Hematopoietic multipotent progenitor cell treated with erythropoietin and hydrocortisone succinate and interleukin-3 and kit ligand, for 17 days (in vitro differentiated cells): ENCODE measurements at places on chromosomes 7 and 10.
A peak's percentile ranks its signal among the peaks of the same experiment; 100 is the strongest.

DNA sequence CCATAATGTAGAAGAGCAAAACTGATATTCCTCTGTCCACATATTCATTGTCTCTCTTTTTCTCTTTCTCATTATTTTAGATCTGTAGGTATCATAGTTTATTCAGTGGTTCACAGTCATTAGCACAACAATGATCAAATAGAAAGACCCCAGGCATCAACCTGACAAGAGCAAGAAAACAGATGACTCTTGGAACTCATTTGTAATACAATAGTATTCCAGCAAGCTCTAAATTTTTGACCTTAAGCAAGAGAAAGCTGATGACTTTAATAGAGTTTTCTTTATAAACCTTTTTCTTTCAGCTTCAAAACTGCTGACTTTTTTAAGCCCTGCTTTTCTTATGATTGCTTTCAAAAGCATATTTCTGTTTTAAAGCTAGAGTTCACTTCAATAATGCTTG, 507.5 kb upstream of the SORCS1 start:
- DNase-seq: no peak

DNA sequence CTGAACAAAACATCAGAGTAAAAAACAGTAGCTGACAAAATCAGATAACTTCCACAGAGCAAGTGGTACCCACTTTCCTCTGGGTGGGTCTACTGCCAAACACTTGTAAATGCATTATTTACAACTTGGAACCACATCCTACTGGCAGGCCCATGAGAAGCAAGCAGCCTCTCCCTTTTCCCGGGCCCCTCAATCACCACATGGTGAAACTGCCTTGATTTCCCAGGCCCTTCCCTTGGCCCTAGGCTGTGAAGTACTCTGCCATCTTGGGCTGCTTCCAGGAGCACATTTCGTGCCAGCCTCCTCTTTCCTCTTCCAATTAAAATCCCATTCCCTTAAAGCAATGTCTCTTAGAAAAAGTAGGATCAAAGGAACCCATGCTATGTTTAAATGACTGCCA, 71.4 kb downstream of the CUZD1 start:
- no peak for DNase-seq

DNA sequence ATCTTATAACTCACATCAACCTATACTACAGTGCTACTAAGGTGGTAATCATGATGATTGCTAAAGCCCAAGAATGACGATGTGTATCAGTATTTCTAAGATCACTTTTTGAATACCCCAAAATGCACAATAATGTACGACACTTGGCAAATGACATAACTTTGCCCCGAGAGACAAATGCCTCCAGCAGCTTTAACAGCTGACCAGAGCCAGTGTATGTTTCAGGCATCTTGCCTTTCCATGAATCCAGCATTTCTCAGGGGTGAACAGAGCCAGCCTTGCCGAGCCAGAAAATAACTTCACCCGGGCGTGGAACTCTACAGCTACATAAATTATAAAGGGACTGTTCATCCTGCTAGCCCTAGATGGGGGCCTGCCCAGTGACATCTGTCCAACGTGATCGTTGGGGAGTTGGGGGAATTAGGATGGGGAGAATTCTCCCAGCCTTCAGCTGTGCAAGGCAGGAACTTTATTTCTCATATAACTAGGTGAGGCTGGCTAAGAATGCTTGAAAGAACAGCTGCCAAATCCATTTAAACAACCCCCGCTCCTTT, 1.8 kb downstream of the IGFBP3 start:
- no peak for DNase-seq

DNA sequence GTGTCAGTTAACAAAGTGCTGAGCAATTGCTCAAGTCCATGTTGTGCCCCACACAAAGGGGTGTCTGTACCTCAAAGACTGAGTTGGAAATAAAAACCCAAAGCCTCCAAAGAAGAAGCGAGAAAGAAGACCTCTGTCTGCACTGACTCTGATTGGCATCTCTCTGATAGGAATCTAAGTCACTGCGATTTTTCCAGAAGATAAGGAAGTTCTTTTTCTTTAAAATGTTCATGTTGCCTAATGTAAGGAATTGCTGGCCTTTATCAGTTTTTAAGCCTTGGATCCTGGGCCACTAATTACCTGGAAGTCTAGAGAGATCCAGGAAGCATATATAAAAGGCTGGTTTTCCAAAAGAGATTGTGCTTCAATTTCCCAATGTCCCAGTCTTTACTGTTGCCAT, 24.1 kb upstream of the MET start:
- no peak for DNase-seq

GRCh38 chr7:75739796-75740672, 1.3 kb upstream of the HIP1 start:
- DNase-seq: no peak

DNA sequence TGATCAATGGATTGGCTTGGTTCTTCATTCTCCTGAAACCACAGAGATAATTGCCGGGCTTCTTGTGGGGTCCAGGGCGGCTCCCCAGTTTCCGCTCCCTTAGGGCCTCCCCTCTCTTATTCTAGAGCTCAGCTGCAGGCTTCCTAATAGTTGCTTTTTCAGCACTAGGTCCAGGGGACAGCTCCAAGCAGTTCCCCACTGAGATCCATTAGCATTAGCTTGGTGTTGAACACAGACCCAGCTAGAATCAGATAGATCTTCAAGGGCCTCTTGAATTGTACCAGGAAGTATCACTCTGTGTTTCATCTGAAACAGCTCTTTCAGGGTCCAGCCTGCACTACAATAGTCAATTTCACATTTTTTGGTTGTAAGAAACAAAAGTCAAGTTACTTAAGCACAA, 238.7 kb downstream of the SEC23IP start:
- no peak for DNase-seq

GRCh38 chr10:51878695-51879094, 179.3 kb upstream of the CSTF2T start:
- no peak for DNase-seq

- DNase-seq: no peak
Measured at GRCh38 chr10:130810856-130811255, 500.7 kb downstream of the TCERG1L start.

DNA sequence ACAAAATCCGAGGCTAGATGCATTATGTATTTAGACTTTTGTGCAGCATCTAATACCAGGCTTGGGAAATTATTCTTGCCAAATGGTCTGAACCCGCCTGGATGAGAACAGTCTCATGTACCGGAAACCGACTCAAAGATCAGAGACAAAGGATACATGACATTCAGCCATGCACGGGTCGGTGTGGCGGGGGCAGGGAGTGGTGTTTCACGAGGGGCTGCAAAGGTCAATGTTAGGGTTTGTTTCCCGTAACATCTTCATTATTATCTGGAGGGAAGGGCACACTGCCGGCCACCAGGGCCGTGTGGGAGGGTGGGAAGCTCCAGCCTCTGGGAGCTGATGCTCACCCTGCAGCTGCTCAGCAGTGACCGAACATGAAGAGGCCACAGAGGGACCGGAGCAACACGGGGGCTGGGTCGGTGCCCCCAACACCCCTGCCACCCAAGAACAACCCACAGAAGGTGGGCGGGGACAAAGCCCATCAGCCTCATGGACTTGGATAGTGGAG, 23.1 kb downstream of the CNPY1 start:
- DNase-seq: no peak

- peak; percentile 54 for DNase-seq
Measured at GRCh38 chr10:5447611-5448071, 35.3 kb downstream of the NET1 start.

- no peak for DNase-seq
Measured at GRCh38 chr7:70630440-70630817, 501.5 kb upstream of the GALNT17 start.

GRCh38 chr10:124173298-124173900, 80.0 kb upstream of the CHST15 start:
- DNase-seq: no peak

GRCh38 chr7:91288208-91288824, 24.1 kb downstream of the FZD1 start:
- DNase-seq: peak; percentile 11

GRCh38 chr10:9209105-9209798, 1154.8 kb downstream of the GATA3 start:
- peak; percentile 40 for DNase-seq

DNA sequence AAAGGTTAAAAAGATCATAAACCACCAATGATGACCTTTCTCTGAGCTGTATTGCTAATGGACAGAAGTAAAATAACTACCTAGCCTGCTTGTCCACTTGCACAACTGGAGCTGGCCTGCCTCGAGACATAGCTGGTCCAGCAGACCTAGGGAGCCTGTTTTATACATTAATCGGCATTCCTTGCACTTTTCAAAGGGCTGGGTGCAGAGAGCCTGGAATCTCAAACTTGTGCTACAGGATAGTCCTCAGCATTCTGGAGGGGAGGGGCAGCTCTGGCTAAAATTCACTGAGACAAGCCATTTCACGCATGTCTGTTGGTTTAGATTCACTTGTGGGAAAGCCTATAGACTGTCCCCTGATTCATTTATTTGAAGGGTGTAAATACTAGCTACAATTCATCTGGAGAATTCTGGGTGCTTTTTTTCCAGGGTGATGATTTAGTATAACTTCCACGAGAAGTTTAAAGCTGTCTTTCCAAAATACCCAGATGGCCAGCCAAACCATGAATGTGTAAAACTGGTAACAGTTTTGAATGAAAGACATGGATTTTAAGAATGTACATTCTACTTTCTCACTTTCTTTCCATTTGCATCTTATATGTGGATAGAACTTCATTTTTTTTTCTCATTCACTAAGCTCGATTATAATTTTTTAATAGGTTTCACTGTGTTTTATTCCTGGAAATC, 389.4 kb downstream of the KCNMA1 start:
- no peak for DNase-seq

- DNase-seq: no peak
Measured at GRCh38 chr10:6348096-6348874, 145.6 kb downstream of the PFKFB3 start.

GRCh38 chr7:106583100-106583499, 77.9 kb downstream of the CCDC71L start:
- DNase-seq: no peak

GRCh38 chr7:88835147-88835728, 39.7 kb upstream of the TEX47 start:
- no peak for DNase-seq

- DNase-seq: no peak
Measured at GRCh38 chr10:9554321-9554720, 1463.4 kb upstream of the CELF2 start.

DNA sequence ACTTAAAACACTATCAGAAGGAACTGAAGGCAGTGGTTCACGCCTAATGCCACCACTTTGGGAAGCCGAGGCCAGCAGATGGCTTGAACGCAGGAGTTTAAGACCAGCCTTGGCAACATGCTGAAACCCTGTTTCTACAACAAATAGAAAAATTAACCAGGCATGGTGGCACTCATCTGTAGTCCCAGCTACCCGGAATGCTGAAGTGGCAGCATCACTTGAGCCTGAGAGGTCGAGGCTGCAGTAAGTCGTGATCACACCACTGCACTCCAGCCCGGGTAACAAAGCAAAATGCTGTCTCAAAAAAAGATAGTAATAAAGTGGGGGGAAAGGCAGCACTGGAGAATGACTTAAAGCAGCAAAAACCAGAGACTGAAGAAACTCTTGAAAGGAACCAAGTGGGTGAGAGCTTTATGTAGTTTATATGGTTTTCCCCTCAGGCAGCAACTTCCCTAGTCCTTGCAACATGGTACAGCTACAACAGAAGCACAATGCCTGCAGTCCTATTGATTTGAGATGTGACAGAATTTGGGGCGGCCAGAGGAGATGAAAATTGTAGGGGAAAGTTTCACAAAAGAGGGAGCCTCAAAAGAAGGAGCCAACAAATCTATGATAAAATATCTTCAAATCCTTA, 38.1 kb downstream of the GDI2 start:
- DNase-seq: no peak

DNA sequence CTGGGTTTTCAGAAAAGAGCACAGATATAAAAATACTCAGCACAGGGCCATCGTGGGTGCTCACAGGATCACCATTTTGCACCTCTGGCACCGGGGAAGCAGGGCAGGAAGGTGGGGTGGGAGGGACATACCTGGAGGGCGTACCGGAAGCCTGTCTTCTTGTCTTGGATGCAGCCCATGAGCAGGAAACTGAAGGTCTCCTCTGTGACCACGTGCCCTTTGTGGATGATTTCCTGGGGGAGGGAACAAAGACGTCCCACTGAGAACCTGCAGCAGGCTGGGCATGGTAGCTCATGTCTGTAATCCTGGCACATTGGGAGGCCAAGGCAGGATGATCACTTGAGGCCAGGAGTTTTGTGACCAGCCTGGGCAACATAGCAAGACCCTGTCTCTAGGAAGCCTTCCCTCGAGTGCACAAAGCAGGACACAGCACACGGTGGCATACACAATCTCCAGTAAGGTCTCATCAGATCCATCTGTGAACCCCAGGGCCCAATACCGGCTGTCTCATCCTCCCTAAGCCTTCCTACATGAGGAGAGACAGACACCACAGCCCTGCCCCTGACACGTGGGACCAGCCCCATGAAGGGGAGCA, 9.5 kb downstream of the PTCD1 start:
- DNase-seq: no peak

DNA sequence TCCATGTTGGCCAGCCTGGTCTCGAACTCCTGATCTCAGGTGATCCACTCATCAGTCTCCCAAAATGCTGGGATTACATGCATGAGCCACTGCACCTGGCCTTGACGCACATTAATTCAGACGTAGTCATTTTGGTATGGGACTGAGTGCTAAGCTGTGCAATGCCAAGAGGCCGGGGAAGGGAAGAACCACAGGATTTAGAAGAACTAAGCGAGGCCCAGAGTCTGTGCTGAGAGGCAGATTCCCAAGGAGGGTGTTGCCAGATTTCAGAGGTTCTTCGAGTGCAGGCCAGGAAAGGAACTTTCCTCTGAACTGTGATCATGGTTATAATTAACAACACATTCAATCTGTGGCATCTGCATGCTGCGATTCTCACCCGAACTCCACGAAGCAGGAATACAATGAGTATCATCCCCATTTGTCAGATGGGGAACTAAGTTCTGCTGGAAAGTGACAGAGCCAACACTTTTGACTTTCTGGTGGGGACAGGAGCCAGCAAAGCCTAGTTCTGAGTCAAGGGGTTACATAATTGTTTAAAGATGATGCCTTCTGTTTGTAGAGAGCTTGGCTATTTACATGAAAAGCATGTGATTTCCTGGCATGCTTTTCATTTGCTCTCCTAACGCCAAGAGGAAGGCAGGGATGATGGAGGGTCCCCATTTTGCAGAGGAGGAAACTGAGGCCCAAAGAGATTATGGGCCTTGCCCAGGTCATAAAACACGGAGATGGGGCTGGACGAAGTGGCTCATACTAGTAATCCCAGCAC, 6.2 kb upstream of the ZAN start:
- no peak for DNase-seq

DNA sequence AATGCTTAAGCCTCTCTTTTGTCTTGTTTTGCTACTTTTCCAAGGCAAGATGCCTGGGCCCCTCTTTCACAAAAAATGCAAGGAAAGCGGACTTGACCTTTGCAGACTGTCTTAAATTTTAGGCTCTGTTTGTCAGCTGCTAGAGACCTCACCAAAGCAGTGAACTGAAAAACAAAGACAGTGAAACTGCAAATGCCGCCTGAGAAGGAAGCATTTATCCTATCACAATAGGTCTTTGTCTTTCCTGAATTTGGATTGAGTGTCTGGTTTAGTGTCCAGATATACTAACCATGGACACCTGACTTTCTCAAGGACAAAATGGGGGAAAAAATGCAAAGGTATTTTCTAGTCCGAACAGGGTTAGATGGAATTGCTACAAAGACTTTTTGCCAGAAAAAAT, 256.9 kb downstream of the INHBA start:
- no peak for DNase-seq

GRCh38 chr7:38574086-38574485, 57.1 kb downstream of the AMPH start:
- DNase-seq: no peak
